ENCODE measurements at places on chromosomes 2 and 18.

DNA sequence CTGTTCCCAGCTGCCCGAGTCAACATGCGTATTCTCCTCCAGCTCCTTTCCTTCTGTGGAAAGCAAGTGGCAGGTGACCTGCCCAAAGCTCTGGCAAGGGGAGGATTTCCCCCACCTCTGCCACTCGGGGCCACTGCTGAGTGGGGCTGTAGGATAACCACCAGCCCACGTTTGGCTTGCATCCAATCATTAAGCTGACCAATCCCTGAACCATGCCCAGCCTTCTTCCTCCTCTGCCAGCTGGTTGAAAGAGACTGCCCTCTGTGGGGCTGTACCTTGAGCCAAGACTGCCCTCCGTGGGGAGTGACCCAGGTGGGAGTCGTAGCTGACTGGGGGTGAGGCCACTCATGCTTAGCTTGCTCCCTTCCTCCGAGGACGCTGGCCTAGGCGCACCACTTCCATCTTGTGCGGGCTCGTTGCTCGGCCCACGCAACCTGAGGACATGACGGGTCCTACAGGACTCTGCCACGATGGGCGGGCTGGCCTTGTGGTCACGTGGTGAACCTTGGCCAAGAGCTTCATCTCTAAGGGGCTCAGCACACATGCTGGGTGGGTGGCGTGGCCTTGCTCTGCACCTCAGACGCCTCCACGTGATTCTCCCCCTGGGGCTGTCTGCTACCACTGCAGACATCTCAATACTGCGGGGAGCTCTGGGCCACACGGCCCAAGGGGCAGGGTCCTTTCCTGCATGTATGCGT, 112.1 kb downstream of the NDUFA10 start:
- peak; percentile 21 for DNase-seq

DNA sequence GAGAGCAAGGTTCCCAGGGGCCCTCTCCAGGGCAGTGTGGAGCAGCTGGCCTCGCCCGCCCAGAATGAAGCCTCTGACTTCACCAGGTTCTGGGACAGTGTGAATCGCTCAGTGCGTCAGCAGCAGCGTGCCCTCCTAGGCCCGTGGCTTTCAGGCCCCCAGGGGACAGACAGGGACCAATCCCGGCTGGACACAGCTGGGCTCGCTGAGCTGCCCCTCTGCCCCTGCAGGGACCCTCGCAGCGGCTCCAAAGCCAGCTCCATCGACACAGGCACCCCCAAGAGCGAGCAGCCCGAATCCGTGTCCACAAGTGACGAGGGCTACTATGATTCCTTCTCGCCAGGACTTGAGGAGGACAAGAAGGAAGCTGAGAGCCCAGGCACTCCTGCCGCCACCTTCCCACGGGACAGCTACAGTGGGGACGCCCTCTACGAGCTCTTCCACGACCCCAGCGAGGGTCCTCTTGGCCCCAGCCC, 7.6 kb downstream of the AMER3 start:
- no peak for DNase-seq

DNA sequence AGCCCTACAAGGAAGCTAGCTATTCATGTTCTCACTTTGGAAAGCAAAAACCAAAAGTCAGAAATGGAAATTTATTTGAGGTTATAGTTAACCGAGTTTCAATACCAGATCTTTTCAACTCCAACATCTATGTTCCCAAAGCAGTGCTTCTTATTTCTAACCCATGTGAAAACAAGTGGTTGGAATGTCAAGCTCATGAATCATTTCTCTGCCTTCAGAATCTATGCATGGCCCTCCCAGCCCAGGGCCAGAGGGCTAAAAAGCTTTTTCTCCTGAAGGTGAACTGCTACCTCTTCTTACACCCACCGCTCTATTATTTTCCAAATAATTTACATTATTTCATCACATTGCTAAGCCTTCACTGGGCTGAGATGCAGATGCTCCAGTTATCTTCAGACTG, 158.4 kb downstream of the SP3 start:
- no peak for DNase-seq

GRCh38 chr2:179170901-179171300, 93.7 kb downstream of the SESTD1 start:
- no peak for DNase-seq

- DNase-seq, result no peak
Measured at GRCh38 chr2:55236992-55237543, 4.6 kb downstream of the RPS27A start.

- DNase-seq, result no peak
Measured at GRCh38 chr18:59932401-59932800, 32.6 kb downstream of the PMAIP1 start.

- DNase-seq, result no peak
Measured at GRCh38 chr2:207779523-207779922, 9.8 kb upstream of the FZD5 start.

- no peak for DNase-seq
Measured at GRCh38 chr18:73431620-73432019, 563.8 kb upstream of the NETO1 start.

- DNase-seq, result no peak
Measured at GRCh38 chr18:57534511-57534909, 52.0 kb downstream of the FECH start.

GRCh38 chr2:105042189-105042588, 4.3 kb downstream of the MRPS9 start:
- no peak for DNase-seq

DNA sequence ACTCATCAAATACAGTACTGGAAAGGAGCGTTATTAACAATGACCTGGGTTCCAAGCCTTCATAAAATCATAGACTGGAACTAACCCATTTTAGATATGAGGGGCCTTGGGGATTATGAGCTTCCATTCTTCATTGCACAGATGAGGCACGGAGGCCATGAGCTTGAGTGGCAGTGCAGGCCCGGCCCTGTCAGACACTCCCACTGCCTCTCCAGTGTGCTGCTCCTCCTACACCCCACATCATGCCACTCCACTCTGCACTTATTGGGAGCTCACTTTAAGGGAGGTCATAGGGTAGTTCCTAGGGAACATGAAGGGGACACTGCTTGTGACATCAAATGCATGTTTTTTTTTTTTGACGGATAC, 77.9 kb downstream of the TSN start:
- no peak for DNase-seq

DNA sequence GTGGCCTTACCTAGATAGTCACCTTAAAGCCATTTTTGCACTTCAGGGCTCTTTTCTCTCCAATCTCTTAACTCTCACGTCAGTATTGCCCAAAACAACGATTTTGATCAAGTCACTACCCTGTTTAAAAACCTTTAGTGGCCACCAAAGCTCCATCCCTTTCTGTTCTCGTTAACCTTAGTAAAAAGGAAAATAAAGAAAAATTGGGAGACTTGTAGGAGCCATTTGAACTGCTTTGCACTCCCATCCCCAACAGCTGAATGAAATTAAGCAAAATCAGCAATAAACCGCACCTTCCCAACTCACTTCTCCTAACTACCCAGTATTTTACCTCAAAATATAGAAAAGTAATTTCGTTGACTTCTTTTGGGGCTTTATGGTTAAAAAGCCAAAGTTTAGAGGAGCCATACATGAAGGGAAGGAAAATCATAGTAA, 686 bp upstream of the ARL5A start:
- no peak for DNase-seq

GRCh38 chr2:230827774-230828271, 36.9 kb upstream of the ITM2C start:
- no peak for DNase-seq

GRCh38 chr2:43950383-43951008, 45.3 kb downstream of the LRPPRC start:
- no peak for DNase-seq
